T-helper 22 cell (primary cell): ENCODE measurements at places on chromosomes 11 and 22.

GRCh38 chr22:46916886-46917770 lies 154.7 kb downstream of the TBC1D22A start:
- DNase-seq: no peak

DNA sequence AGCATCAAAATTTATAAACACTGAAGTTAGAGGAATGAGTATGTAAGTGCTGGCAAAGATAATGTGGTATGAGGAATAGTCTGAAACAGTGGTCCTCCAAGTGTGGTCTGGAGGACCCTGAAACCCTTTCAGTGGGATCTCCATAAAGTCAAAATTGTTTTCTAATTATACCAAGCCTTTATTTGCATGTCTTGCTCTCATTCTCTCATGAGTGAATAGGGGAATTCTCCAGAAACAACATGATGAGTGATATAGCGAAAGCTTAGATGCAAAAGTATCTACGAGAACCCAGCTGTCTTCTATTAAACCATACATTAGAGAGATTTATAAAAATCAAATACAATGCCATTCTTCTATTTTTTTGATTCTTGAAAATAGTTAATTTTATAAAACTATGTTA lies 145.0 kb upstream of the RAG2 start:
- DNase-seq: no peak

DNA sequence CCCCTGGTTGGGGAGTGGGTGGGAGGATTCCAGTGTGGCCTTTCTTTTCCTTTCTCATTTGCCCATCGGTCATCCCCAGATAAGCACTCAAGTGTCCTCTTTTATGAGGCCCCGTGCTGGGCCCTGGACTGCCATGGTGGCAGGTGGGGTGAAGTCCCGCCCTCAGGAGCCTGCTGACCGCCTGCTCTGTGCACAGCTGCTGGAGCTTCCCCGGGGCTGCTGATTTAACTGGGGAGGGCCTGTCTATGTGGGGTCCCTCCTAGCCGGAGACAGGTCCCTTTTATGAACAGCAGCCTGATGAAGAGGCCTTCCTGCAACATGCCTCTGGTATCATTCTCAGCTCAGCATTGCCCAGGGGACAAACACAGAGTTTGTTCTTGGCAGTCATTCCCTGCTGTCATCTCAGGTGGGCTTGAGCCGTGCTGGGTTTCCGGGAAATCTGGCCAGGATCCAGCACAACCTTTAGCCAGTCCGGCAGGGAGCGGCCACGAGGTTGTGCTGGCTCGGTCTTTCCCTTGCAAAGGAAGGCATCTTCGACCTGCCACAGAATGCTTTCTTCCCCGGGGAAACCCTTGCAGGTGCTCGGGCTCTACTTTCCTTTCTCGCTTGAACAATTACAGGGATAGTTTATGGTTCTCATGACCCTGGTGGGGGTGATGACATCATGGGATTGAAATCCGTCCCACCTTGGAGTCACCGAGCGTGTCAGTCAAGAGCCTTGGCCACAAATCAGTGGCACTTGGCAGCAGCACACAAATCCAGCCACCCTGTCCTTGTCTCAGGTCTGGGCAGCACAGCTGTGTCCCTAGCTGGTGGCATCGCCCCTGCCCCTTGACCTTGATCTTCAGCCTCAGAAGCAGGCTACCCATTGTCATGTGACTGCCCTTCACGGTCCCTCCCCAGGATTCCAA lies 20.1 kb downstream of the ST14 start:
- no peak for DNase-seq

GRCh38 chr11:46537537-46538295 lies 56.1 kb downstream of the AMBRA1 start:
- DNase-seq: peak; percentile 7

- no peak for DNase-seq
Measured at GRCh38 chr11:10387206-10388083, 67.6 kb upstream of the AMPD3 start.

DNA sequence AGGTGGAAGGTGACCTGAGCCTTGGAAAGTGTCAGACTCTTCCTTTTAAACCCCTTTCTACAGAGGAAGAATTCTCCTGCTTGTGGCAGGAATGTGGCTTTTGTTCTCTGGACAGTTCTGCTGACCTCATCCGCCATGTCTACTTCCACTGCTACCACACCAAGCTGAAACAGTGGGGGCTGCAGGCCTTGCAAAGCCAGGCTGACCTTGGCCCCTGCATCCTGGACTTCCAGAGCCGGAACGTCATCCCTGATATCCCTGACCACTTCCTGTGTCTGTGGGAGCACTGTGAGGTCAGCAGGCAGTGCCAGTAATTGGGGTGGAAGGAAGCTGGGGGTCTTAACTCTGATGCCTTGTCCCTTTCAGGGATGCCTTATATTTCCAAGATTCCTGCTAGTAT lies 9.3 kb downstream of the HINFP start:
- DNase-seq: no peak
